Activated T-helper 2 cell treated with anti-CD3 and anti-CD28 coated beads, Interferon-gamma antibody, Interleukin-2, Interleukin-4, amounts not matched to agents 10 μg/mL and 5 μg/mL and 100 μg/mL, durations not matched to agents 14 hours and 24 hours and 36 hours (primary cell): ENCODE measurements at places on chromosomes 13 and 19.
A peak's percentile ranks its signal among the peaks of the same experiment; 100 is the strongest.

- no peak for DNase-seq
Measured at GRCh38 chr13:91280801-91281200, 66.7 kb upstream of the MIR17HG start.

DNA sequence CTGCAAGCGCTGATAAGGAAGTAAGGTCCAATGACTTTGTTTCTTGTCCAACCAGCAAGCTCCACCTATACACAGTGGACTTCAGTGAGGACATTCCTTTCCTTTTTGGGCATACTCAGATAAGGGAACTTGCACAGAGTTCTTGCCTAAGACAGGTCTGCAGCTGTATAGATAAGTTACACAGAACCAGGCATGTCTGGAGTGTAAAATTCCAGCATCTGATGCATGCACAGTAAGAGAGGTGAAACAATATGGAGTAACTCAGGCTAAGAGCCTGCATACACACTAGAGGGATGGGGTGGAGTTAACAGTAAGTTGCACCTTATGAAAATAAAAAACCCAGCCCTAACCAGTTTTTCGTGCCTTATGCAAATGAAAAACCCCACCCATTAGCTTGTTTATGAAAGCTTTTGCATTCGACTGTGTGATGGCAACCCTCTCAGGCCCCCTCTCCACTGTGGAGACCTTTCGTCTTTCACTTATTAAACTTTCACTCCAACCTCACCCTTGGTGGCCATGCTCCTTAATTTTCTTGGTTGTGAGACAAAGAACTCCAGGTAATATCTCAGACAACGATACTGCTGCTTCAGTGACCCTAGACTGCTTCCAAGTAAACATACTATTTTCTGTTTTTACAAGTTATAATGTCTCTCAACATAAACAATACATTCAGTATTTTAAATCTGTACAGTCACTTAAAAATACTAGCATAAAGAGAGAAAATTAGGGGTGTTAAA, 2859.0 kb upstream of the PCDH20 start:
- no peak for DNase-seq

- DNase-seq: peak; percentile 45
Measured at GRCh38 chr13:94548821-94549231, 47.1 kb downstream of the TGDS start.

- DNase-seq: no peak
Measured at GRCh38 chr13:20028953-20029352, 70.4 kb downstream of the ZMYM2 start.

- DNase-seq: no peak
Measured at GRCh38 chr13:77000475-77000874, 8.6 kb downstream of the CLN5 start.

- no peak for DNase-seq
Measured at GRCh38 chr19:50252111-50252886, 48.9 kb downstream of the MYH14 start.

- no peak for DNase-seq
Measured at GRCh38 chr13:99265821-99266426, 7.7 kb upstream of the GPR18 start.
